ENCODE measurements at places on chromosomes 1 and 21.

- no peak for DNase-seq
Observed at GRCh38 chr1:160836561-160836960, 26.1 kb downstream of the CD244 start.

DNA sequence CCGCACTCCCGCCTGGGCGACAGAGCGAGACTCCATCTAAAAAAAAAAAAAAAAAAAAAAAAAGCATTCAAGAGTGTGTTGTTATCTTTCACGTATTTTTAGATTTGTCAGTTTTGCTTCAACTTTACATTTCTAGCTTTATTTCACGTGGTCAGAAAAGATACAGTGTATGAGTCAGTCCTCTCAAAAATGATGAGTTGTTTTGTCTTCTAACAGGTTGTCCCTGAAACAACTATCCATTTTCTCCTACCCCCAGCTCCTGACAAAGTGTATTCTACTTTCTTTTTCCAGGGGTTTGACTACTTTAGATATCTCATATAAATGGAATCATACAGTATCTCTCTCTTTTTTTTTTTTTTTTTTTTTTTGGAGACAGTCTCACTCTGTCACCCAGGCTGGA lies 5.5 kb upstream of the ZNF695 start:
- no peak for DNase-seq

DNA sequence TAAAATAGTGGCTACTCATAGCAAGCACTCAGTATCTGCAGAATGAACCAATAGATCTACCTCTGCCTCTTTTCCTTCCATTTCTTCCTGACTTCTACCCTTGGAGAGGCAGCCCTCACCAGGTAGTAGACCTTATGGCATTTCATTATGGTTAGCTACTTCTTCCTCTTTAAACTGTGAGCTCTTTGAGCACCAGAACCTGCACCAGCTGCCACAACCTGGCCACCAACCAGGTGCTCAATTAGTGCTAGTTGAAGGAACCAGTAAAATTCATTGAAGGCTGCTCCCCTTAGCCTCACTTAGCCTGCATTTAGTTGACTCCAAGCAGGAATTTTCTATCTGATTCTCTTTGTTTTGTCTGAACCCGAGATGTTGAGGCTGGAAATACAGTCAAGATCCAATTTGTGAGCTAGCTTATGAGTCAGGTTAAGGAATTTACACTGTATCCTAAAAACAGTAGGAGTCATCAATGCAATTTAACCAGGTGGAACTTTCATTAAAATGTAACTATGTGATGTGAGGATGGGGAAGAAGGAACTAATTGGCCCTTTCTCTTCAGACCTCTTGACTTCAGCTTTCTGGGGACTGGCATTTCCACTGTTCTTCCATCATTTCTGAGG lies 81.5 kb upstream of the UBE2U start:
- no peak for DNase-seq

DNA sequence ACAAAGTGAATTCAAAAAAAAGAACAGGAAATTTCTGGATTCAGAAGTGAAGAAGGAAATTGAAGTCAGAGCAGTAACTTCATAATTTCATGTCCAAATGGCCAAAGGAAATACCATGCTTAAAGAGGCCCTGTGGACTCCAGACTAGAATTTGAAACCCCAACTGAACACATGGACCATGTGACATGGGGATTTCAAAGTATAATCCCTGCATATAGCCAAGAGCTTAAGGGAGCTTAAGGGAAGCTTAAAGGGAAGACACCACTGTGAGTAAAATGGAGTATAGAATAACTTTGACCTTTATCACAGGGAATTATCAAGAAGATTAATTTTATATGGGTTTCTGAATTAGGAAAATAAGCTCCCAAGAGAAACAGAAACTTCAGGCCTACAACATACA lies 241.8 kb upstream of the POGK start:
- no peak for DNase-seq

GRCh38 chr1:219031809-219032208 lies 141.9 kb upstream of the LYPLAL1 start:
- DNase-seq: no peak

GRCh38 chr1:64484651-64485050 lies 14.7 kb downstream of the CACHD1 start:
- no peak for DNase-seq

DNA sequence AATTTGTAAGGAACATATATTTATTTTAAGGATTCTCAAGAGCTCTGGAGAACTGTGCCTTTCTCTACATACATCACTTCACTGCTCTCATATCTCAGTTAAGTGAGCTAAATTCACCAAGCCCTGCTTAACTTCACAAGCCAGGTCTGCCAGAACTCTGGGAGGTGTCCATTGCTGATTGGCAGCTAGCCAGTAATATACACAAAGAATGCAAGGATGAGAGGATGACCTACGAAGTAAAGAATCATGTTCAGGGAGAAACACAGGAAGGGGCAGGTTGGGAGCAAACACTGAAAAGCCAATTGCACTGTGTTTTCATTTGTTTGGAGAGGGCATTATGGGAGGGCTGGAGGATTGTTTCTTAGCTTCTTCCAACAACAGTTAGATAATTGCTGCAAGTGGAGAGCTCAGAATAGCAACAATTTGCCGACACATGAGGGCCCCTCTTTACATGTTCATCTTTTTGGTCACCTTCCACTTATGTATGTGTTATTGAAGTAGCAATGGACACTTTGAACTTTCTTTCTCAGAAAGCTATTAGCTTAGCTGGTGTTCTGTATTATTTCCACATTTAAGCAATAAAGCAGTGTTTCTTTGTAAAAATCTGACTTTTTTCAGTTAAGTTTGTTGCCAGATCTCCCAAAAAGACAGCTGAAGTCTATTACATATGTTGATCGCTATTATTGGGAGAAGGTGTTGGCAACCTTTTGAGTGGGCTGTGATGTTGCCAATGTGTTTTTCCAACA lies 254.8 kb downstream of the LTN1 start:
- DNase-seq: no peak

- no peak for DNase-seq
Observed at GRCh38 chr1:119081267-119081666, 59.2 kb downstream of the WARS2 start.

- DNase-seq: no peak
Observed at GRCh38 chr1:101069158-101069557, 43.6 kb upstream of the DPH5 start.

DNA sequence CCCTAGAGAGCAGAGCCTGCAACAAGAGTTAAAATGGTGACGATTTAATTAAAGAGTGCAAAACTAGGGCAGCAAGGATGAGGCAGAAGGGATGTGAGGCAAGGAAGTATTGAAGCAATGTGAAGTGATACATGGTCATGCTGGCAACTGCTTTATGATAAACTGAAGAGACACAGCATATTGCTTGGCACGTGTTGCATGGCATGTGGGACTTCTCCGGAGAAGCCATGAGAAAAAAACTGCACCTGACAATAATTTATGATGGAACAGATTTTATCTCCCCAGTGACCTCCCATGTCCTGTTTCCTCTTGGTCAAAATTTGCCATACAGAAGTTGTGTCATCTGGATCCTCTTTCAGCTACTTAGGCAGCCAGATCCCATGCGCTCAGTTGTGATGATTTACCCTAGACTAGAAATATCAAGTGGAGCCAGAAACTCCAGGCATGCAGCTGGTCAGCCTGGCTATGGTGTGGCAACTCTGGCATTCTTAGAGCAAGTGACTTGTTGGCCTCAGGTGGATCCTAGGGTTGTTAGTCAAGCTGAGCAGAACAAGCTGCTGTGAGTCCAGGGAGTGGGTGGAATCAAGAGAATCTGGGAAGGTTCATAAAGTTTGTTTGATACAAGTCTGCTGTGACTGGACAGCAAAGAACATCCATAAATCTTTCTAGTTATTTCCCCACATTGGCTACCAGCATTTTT lies 611.4 kb upstream of the USP24 start:
- no peak for DNase-seq

DNA sequence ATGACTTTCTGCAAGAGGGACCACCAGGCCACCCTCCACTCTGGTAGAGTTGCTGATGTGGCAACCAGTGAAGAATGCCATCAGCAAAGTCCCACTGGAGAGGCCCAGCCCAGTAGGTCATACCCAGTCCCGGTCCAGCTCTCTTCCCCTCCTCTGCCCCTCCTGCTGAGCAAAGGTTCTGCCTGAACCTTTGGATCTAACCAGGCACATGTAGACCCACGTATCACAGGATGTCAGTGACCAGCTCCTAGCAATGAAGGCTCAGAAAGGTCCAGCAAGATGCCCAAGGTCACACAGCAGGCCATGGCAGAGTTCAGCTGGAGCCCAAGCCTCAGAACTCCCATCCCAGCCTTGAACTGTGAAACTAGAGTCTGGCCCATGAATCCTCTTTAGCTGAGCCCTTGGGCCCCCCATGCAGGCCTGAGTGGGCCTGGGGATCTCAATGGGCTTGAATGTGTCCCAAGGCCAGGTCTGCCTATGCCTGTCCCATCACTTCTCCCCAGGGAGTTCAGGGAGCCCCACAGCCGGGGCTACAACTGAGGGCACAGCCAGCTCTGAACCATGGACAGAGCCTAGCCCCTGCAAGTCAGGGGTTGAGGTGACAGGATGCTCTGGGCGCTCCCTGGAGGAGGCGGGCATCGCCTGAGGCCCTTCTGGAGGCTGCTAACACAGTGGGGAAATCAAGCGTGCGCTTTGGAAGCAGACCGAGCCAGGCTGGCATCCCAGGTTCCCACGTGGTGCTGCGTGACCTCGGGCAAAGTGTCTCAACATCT lies 21.4 kb upstream of the PADI1 start:
- DNase-seq: no peak

DNA sequence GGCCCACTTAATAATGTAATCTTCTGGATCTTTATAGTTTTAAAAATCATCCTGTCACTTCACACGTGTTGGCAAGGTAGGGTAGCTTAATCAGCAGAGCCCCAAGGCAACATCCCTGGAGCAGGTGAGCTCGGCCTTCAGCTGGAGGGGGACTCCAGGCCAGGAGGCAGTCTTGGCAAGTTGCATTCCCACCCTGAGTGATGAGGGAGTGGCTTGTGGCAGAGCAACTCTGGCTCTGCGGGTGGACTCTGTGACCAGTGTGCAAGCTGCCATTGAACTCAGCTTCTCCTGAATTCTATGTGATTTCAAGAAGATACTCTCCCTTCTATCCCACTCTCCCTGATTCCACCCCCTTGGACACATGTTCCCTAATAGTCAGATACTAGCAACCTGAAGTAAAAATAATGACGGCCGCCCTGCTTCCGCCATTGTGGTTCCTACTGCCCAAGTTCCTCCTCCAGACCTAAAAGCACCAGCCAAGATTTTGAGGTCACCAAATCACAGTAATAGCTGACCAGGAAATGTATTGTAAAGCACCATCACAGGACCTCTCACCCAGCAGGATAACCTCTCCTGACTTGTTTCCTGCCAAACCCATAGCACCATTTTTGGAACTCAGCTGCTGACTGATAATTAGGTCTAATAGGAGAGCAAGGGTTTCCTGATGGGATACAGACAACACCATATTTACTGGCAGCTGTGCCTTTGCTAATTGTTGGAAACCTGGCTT lies 11.5 kb upstream of the LYST start:
- no peak for DNase-seq

- no peak for DNase-seq
Observed at GRCh38 chr1:236535190-236535589, 11.4 kb downstream of the LGALS8 start.

DNA sequence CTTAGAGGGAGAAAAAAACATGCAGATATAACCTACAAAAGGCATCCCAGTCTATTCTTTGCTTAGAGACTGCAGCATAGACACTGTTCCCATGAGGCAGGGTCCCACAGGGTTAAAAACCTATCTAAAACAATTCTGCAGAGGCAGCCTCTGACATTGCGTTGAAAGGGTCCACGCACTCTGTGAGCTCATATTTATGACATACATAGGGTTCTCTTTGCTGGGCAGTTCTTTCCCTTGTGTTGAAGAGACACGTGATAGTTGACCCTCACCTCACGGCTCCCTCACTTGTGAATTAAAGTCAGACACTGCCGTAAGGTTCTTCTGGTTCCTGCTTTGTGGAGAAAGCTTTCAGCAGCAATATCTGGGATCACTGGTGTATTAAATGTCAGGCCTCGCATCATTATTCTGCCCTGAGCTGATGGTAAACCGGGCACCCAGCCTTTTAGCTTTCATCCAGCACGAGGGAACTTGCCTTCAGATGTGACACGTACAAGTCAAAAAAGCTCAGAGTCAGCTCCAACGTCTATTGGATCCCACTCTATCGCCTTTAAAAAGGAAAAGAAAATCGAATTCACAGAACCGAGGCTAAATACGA lies 52.8 kb upstream of the HNRNPU start:
- DNase-seq: no peak

GRCh38 chr1:201636097-201636496 lies 97.2 kb downstream of the NAV1 start:
- no peak for DNase-seq

GRCh38 chr1:147245586-147246021 lies 3.1 kb downstream of the CHD1L start:
- no peak for DNase-seq

DNA sequence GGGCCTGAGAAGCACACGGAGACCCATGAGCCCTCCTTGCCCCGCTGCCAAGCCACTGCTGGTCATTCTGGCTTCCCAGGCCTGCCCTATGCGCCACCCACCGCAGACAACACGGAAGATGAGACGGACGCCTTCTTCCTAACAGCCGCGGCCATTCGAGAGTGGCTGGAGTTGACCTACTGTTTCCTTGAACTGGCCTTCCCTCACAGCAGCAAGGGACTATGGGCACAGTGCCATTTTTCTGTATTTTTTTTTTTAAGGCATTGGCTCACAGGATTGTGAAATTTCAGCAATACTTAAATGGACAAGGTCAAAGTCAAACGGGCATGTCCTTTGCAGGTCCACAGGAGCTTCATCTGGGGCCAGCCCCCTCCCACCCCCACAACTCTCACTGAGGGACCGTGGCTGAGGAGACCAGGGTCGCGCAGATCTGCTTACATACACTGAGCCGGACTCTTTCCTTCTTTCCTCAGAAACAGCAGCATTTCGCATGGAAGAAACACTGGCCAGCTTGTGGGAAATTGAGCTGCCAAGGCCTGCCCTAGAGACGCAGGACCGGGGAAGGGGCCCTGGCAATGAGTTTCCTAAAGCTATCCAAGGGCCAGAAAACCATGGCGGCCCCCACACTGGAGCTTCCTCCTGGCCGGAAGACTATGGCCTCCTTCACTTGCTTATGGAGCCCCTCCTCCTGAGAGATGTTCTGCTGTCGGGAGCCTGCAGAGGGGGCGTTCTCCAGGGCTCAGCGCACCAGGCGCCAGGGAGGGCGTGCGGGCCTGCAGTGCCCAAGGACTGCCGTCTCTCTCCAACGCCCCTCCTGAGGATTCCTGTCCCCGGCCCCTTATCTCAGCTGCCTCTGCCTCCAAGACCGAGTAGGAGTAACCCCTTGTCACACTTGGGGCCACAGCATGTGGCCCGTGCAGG lies 98.9 kb downstream of the PGBD5 start:
- DNase-seq: no peak
